ENCODE measurements at places on chromosomes 6 and 20. TPM values are rescaled to one million over a fixed set of nuclear protein-coding genes. Genes with fewer than 3 reads are reported as not detected.

RIPPLY2 gene
- total RNA-seq: not detected

GNRH2 gene
- not detected for total RNA-seq

DNA sequence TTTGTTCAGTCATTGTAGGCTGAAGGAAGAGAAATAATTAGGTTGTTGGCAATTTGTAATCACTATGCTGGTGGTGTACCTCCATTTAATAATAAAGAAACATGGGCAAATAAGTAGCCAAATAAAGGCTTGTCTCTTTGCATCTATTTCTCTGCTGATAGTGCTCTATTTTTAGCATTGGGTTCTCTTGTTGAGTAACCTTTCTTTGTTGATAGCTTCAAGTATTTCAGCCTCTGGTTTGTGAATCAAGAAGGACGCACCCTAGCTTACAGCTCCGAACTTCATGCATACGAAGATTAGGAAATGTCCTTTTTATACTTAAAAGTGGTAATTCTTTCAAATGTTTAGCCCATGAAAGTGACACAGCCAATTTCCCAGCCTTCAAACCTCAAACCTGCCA, 2.6 kb downstream of the PPP1R14C start:
- no peak for DNase-seq

DNA sequence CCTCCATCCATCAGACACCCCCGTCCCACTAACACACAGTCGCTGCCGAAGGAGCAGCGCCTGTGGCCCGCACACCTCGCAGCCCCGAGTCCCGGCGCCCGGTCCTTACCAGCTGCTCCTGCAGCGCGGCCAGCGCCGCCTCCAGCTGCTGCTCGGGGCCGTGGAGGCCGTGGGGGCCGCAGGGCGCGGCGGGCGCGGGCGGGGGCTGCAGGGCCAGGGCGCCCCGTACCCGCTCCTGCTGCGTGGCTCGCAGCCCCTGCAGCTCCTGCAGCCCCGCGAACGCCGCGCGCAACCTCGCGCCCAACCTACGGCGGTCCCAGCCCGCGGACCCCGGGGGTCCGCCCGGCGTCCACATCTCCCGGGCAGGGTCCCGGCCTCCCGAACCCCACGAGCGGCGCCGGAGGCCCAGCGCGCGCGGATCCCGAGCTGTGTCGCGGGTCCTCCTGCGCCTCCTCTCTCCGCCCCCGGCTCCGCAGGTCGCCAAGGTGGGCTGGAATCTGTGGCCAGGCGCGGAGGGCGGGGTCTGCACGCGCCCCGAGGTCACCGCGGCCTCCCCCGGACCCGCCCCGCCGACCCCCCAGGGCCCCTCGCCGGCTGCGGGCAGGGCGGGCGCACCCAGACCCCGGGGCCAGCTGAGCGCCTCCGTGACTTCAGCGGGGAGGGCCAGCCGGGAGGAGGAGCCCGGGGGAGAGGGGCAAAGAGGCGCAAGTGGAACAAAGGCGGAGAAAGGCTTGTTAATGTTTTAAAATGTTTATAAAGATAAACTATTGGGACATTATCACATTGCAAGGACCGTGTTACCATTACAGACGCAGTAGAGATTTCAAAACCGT, at the start of gene DACT2:
Gene DACT2 (minus strand): TSS at position 499 of the 833 bp plus-strand sequence. CDS start 144 bp downstream, at position 355.
- DNase-seq: no peak

DNA sequence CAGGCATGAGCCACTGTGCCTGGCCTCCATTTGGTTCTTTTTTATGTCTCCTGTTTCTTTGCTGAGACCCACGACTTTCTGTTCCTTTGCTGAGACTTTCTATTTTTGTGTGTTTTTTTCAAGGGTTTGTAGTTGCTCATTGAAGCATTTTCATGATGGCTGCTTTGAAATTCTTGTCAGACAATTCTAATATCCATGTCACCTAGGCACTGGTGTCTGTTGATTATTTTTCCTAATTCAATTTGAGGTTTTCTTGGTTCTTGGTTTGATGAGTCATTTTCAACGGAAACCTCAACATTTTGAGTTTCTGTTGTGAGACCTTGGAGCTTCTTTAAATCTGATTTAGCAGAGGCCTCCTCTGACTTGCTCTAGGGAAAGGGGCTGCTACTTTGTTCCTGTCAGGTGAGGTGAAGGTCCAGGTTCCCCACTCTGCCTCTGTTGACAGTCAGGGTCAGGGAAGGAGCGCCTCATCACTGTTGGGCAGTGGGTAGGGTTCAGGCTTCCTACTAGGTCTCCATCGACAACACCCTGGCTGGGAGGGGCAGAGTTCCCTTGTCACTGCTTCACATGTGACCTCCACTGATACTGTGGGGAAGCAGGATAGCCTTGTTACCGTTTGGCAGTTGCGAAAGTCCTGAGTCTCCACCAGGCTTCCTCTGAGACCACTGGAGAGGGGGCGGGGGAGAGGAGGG, 67.2 kb upstream of the RNF24 start:
- DNase-seq: peak; percentile 98

DNA sequence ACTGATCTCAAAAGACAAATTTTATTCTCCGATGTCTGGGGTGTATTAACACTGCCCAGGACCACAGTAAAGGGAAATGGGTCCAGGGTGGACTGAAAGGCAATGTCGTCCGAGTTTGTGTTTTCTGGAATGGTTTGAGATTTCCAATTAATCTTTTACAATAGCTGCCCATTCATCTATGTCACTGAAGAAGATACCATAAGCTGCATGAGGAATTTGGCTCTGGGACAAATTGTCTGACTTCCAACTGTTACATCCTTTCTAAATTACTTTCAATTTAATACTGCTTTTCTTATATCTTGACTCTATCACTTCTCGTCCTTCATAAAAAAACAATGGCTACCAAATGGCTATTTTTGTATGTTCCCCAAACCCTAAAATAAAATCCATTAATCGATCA, 130.7 kb upstream of the KCNK16 start:
- peak; percentile 31 for DNase-seq

- peak; percentile 97 for DNase-seq
Observed at GRCh38 chr6:14658886-14659561, 541.5 kb downstream of the CD83 start.

DNA sequence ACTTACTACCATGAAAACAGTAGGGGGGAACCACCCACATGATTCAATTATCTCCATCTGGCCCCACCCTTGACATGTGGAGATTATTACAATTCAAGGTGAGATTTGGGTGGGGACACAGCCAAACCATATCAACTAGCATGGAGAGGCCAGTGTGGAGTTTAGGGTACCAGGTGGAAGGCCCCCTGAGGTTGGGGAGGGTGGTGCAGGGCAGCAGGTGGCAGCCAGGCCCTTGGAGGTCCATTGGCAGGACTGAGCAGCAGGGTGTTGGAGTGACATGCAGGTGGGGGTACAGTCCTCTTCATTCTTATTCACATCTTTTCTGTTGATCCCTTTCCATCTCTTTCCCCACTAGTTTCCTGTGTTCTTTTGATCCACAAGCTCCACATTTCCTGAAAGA, 42.9 kb downstream of the PHACTR3 start:
- DNase-seq: no peak

GRCh38 chr20:50274570-50275430, 84.2 kb downstream of the CEBPB start:
- DNase-seq: no peak

Data from M059J (cell line).